ENCODE measurements at places on chromosomes 3 and 15. TPM values are rescaled to one million over a fixed set of nuclear protein-coding genes. Genes with fewer than 3 reads are reported as not detected.

GRCh38 chr3:16378415-16378814 lies 113.4 kb downstream of the OXNAD1 start:
- DNase-seq, result no peak

PLAAT1 gene
- total RNA-seq, result 8.1 TPM

ATP13A5 gene
- total RNA-seq, result not detected

DNA sequence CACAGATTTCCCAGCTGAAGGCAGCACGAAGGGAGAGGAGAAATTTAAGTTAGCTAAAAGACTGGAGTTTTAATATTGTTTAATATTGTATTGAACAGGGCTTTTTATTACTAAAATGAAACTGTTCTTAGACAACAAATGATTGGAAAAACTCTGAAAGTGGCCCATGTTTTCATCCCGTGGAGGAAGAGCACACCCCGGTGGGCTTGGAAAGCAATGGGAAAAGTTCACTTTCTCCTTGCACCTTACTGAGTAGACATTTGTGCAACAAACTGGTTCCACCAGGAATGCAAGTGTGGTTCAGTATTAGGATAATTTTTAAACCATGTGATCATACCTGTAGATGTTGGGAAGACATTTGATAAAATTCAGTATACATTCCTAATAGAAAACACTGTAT lies 8.2 kb upstream of the ESYT3 start:
- DNase-seq, result no peak

GRCh38 chr3:46965151-46965550 lies 11.4 kb downstream of the CCDC12 start:
- no peak for DNase-seq

- DNase-seq, result no peak
These were observed 9.3 kb downstream of the RFTN1 start for GRCh38 chr3:16504242-16504641.

- no peak for DNase-seq
These were observed 74.0 kb upstream of the RARB start for GRCh38 chr3:25354071-25354470.

ZNF662 gene
- 0.40 TPM for total RNA-seq

DNA sequence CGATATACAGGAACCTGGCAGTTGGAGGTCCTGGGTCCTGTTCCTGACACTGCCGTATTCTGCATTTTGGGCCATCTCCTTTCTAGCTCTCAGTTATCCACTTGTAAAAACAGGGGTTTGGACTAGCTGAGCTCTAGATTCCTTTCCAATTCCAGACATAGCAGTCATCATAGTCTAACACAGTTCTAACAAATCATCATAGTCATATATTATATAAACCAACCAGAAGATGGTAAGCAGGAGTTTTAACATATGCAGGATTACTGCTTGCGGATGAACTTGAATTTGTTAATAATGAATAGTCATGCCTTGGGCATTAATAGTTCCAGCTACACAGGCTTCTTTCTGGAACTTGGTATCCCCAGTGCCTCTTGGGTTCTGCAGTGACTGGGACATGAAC lies 26.6 kb downstream of the MASP1 start:
- DNase-seq, result no peak

- peak; percentile 69 for DNase-seq
These were observed 220.0 kb upstream of the UMPS start for GRCh38 chr3:124510290-124510689.

- no peak for DNase-seq
These were observed 488.7 kb downstream of the RSL24D1 start for GRCh38 chr15:54707805-54708752.

DNA sequence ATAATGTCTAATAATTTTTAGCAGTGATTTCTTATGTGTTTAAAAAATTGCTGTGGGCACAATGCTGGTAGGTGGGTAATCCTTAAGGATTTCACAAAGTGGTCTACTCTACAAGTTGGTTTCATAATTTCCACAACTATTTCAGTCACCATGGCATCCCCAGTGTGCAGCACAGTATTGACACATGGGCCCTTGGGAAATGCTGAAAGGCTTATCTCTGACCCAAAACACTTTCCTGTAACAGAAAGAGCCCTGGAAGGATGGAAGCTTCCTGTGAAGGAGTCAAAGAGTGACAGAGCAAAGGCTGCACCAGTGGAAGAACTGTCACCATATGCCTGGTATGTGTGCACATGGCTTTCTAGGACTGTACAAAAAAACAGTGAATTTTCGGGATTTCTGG lies 153.7 kb downstream of the ANO10 start:
- DNase-seq, result no peak

GOLGA8G gene
- not detected for total RNA-seq

EPHB3 gene
- total RNA-seq, result 1.00 TPM

DNA sequence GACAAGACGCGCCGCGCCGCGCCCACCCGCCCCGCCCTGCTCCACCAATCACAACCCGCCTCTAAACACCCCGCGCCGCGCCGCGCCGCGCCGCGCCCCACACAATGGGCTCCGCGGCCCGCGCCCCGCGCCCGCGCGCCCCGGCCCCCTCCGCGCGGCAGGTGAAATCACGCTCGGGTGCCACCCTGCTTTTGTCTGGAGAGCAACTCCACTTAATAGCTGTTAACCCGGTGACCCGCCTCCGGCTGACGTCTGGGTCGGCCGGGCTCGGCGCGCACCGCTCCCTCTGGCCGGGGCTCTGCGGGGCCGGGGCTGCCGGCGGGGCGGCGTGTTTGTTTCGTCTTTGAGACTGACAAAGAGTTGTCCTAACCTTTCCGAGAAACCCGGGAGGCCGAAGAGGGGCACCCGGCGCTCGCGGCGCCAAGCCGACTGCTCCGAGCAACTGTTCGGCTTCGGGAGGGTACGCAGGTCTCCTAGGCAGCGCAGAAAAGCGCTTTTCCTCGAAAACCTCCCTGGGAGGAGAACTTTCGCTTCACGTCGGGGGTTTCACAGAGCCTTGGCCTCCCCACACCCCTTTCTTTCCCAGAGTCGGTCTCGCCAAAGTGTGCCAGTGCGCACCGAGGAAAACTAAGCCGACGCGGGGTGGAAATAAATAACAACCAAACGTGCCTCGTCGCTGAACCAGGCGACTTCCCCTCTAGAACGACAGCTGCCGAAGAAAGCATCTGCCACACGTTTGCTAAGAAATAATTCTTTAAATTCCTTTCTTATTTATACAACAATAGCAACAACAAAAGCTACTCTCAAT lies 518.4 kb downstream of the FOXP1 start:
- peak; percentile 47 for DNase-seq

- peak; percentile 68 for DNase-seq
These were observed 47.8 kb upstream of the C3orf70 start for GRCh38 chr3:185200639-185201038.

SCN11A gene
- not detected for total RNA-seq
